ELF-1 (cell line): ENCODE measurements at places on chromosomes 7 and 10.

GRCh38 chr7:79216236-79216635 is 237.2 kb downstream of the MAGI2 start:
- DNase-seq = no peak

GRCh38 chr7:28704706-28705105 is 253.4 kb downstream of the TRIL start:
- no peak for DNase-seq

DNA sequence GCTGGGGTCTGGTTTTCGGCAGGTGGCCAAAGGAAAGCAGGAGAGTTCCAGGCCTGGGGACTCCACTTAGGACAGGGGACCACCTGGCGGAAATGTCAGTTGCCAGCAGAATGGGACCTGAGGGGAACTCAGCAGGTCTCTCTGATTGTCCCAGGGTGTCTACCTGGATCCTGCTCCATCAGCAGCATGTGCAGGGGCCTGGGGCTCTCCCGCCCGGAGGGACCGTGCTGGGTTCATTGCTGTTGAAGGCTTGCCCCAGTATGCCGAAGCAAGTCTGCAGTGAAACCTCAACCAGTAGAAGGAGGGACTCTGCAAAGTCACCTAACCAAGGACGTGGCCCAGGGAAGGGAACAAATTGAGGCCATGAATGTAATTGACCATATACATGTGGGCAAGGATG is 506.5 kb upstream of the MKI67 start:
- DNase-seq = no peak

GRCh38 chr7:21542891-21543527 is at the start of gene DNAH11:
TSS of gene DNAH11 (plus strand) at chr7:21543039. CDS start at chr7:21543246, 207 bp downstream.
- DNase-seq = peak; percentile 77

- no peak for DNase-seq
Observed at GRCh38 chr7:139639563-139639962, 116.1 kb downstream of the CLEC2L start.

DNA sequence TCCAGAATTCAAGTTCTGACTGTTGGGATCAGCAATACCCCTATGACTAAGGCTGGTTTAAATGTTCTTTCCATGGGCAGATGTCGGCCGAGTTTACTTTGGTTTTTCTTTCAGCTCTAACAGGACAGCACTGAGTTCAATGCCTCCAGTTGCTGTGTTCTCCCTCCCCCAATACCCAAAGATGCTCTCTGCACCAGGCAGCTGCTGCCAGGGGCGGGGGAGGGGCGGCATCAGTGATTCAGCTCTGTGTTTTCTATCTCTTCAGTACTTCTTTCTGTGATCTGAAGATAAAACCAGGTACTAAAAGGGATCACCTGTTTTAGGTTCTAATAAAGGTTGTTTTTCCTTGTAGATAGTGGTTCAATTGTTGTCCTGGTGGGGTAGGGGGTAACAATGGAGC is 576.7 kb upstream of the POT1 start:
- DNase-seq = peak; percentile 7

DNA sequence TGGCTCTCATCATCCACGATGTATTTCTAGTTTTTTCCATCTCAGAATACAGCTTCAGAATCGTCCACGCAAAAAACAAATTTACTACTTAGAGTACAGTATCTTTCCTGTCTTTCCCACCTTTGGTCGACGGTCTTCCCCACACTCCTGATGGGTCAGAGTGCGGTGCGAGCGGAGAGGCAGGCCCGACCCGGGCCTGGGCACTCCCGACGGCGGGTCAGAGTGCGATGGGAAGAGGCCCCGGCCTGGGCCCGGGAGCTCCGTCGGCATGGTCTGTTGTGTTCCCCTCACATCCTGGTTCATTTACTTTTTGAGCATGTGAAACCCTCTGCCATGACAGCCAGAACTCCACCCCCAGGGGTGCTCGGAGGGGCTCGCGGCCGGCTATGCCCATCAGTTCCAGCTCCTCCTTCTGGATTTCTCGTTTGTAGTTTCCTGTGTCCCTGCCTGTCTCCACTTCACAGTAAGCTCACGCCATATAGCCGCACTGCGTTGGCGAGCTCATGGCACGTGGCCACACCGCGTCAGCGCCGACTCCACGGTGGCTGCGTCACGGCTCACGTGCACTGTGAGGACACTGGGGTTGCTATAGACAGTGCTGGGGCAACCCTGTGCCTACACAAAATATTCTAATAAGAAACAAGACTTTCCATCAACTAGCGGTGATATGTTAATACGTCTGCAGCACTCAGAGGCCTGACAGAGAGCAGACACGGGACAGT is 7.8 kb downstream of the COX19 start:
- DNase-seq = no peak

DNA sequence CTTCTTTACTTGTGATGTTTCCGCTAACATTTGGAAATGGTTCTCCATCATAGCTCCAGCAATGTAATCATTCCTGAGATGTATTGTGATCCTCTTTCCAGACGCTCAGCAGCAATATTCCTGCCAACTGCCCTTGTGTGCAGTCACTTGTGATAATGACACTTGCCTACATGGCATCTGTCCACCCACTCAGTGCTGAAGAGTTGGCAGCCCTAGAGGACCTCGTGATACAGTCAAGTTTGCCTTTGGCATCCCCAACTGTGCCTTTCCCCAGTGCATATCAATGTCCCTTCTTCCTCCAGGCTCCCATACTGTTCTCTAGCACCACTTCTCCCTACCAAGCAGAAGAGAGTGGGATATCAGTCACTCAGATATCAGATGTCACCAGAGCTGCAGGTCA is 64.9 kb downstream of the MYOF start:
- no peak for DNase-seq

GRCh38 chr7:135980012-135980551 is 2.9 kb upstream of the MTPN start:
- no peak for DNase-seq

DNA sequence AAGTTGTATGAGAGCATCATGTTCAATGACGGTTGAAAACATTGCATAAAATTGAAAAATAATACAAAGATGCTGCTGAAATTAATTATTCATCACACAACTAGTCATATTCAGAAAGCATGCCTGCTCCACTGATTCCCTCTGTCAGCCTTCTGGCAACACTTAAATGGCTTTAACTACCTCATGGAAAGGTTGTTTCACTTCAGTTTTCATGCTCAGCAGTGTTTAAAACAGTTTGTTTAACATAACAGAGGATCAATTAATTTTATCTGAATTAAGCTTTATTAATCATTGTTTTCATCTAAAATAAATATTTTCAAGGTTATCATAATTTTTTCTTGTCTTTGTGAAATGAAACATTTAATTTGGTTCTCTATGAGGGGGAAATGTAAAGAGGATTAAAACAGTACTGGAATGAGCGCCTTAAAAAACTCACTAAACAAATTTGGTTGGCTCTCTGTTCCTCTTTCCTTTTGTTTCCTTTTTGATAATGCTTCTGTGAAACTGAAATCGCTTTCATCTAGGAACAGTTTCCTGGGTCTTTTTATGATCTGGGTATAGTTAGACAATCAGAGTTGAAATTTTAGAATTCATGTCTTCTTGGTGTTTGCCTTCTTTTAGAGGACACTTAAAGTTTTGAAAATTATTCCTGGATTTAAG is 427.4 kb downstream of the SH2D4B start:
- no peak for DNase-seq

GRCh38 chr7:22992874-22993840 is 20.8 kb downstream of the HYCC1 start:
- DNase-seq = no peak

DNA sequence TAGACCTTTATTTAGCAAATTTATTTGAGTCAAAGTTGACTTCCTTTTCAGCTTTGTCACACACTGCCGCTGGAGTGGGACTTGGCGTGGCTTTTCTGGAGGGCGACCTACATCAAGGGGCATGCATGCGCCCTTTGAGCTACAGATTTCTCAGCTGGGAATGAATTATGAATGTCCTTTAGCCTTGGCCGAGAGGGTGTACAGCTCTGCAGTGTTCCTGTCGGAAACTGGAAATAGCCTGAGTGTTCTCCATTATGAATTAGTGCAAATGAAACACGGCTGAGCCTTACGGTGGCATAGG is 79.7 kb downstream of the GLRX3 start:
- DNase-seq = no peak

GRCh38 chr10:12592967-12593366 is 243.6 kb downstream of the CAMK1D start:
- no peak for DNase-seq

DNA sequence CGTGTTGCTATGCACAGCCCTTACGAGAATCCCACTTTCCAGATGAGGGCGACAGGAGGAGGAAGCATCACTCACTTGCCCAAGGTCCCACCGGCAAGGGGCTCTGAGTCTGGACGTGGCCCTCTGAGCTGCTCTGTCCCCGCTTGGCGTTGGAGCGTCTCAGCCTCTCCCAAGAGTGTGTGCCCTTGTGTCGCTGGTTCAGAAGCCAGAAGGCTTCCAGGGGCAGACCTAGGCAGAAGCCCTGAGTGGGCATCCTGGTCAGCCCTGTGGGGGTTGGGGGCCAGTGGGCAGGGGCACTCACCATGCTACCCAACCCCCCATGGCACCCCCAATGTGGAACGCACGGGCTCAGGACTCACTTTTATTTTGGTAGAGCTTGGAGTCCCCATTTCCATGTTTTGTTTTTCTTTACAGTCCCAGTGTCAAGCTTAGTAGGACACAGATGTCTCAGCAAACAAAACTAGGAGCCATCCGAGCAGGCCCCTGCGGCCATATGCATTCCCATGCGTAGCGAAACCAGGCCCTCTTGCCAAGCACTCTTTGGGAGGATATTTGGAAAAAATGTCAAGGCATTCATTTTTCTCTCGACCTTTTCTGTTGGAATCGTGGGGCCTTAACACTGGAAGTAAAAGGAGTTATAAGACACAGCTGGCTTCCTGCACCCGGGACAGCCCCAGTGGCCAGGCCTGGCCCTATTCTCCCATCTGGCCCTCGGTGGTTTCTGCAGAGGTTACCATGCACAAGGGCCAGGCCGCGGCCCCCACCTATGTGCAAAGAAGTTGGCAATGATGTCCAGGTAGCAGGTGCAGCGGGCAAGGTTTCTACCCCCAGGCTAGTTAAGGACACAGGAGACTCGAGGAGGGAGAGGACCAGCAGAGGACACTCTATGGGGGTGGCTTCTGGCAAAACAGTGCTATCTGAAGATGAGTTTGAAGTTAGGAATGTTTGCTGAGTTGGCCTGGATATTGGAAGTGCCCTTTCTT is 97.0 kb downstream of the LHPP start:
- DNase-seq = no peak

- peak; percentile 50 for DNase-seq
Observed at GRCh38 chr7:117674617-117675016, 194.8 kb downstream of the CFTR start.

GRCh38 chr10:132994185-132994796 is 51.9 kb upstream of the CFAP46 start:
- no peak for DNase-seq

DNA sequence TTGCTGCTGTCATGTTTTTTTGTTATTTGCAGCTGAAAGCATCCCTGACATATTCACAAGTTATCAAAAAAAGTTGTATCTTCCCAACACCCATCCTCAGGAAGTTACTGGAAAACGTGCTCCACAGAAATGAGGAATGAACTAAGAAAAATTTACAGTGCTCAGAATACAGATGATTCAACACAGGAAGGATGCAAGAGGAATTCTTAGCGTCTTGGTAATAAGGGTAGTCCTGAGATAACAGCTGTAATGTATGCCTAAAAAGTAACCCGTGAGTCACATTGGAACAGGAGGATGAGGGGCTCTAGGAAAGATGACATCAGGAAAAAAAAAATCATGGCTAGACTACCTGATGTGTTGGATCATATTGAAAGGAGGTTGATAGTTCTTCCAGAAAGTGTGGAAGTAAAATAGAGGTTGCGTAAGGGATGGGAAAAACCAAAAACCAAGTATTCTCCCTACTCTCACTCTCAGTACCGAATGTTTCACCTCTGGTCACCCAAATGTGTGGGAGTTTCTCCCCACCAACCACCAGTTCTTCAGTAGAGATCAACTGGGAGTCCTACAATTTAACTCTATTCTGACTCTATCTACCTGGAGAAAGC is 3.9 kb downstream of the ADAM12 start:
- no peak for DNase-seq

DNA sequence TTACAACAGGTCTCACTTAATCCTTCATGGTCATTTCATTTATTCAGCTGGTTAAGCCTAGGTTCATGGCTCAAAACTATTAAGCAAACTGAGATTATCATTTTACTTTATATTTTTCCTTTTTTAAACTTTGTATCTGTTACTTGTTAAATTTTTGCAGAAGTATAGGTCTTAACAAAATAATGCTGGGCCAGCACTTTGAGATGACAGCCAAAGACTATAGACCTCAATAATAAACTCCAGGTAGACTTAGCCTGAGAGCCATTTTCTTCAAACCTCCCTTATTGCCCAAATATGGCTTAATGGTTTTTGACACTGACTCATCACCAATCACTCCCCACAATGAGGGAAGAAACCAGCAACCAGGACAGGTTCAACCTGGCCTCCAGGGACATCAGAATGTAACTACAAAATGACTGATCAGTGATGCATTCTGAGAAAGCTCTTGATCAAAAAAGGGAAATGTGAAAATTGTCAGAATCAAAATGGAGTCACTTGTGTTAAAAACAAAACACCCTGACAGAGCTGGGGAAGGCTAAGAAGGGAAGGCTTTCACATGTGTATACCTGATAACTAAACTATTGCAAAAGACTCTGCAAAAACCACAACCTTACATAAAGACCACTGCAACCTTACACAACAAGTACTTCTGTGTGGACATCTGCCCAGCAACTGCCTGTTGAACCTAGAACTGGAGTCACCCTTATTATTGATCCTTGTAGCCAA is 2.1 kb upstream of the CCDC126 start:
- DNase-seq = no peak

GRCh38 chr10:51137756-51138529 is 63.7 kb downstream of the PRKG1 start:
- no peak for DNase-seq

DNA sequence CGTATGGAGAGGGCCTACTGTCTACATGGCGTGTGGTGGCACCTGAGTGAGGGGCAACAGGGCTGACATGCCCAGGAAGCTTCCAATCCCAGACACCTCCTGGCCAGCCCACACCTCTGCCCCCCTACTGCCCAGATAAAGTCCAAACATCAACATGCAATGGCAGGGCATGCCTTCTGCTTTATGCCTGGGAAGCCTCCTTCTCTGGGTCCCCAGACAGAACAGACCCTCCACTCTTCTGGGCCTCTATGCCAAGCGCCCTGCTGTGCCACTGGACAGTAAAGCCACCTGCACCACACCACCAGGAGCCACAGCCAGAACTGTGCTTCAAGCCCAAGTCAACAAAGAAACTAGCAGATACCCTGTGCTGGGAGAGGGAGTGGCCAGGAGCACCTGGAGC is 12.5 kb downstream of the TMEM72 start:
- no peak for DNase-seq

- DNase-seq = peak; percentile 70
Observed at GRCh38 chr10:3783316-3783681, 1.7 kb downstream of the KLF6 start.

DNA sequence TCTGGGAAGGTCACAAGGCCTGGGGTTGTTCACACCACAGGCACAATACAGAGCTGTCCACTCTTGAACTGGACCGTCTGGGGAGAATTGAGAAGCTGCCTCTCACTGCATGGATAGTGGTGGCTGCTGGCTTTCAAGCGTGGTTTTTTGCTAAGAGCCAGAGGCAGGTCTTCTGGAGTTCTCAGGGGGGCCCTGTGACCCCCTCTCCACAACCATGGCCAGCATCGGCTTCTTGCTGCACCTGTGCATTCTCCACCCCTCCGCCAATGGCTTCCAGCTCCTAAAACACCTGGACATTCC is 140.3 kb downstream of the ADCY1 start:
- DNase-seq = no peak
